ENCODE measurements at places on chromosomes 12 and 14.

- DNase-seq = no peak
Observed at GRCh38 chr14:75434890-75435248, 7.0 kb downstream of the JDP2 start.

DNA sequence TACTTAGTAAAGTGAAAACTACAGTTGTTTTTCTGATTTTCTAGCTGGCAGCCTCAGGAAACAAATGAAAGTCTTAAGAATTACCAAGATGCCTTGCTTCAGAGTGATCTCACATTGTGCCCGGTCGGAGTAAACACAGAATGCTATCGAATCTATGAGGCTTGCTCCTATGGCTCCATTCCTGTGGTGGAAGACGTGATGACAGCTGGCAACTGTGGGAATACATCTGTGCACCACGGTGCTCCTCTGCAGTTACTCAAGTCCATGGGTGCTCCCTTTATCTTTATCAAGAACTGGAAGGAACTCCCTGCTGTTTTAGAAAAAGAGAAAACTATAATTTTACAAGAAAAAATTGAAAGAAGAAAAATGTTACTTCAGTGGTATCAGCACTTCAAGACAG lies 28.9 kb downstream of the RXYLT1 start:
- DNase-seq = no peak

DNA sequence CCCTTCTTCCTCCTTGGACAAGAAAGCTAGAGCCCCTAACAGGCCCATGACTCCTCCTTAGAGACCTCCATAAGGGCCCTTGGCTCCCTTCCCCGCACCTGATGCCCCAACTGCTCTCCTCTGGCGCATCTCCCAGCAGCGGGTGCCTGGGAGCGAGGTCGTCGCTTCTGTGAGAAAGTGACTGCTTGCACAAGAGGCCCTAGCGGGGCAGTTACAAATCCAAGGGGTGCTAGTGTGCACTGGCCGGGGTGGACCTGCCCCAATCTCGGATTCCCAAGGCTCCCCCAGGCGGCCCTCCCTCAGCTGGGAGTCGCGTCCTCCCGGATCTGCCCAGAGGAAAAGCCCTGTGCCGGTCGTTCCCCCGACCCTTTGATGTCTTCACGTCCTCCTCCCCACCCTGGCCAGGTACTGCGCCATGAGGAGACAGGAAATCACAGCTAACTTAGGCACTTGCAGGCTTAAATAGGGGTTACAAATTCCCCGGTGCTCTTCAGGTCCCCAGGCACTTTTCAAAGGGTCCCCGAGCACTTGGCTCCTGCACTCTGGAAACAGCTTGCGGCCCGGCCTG lies 2.8 kb downstream of the NKX2-8 start:
- DNase-seq = no peak

GRCh38 chr12:126069549-126070165 lies 1004.4 kb downstream of the AACS start:
- peak; percentile 47 for DNase-seq

- no peak for DNase-seq
Observed at GRCh38 chr12:69512820-69513219, 42.6 kb downstream of the FRS2 start.

GRCh38 chr12:114666746-114667668 lies 17.0 kb downstream of the TBX3 start:
- no peak for DNase-seq

- no peak for DNase-seq
Observed at GRCh38 chr12:31362759-31363415, 36.9 kb upstream of the SINHCAF start.

- DNase-seq = no peak
Observed at GRCh38 chr12:114237230-114237629, 168.7 kb downstream of the TBX5 start.

GRCh38 chr12:48977290-48978281 lies 536 bp upstream of the WNT1 start:
- DNase-seq = peak; percentile 57

- no peak for DNase-seq
Observed at GRCh38 chr12:9992296-9992695, 6.6 kb downstream of the CLEC1B start.

- DNase-seq = no peak
Observed at GRCh38 chr14:20197459-20197858, 6.8 kb downstream of the OR11G2 start.

- DNase-seq = no peak
Observed at GRCh38 chr12:52183544-52183910, 8.3 kb downstream of the KRT80 start.

DNA sequence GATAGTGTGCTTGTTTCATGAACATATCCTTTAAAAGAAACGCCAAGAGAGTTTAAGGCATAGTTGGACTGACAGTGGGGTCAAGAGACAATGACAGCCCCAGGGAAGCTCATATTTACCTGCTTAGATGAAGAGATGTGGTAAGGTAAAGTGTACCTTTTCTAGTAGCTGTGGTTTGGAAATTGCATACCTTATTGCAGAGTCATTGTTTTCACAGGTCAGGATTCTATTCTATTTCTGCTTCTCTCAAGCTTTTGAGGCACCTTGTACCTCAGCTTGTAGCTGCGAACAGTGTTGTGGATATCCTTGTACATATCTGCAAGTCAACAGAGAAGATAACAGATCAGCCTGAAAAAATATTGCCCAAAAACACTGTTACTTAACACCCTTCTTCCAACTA lies 47.7 kb downstream of the ATP6V1D start:
- no peak for DNase-seq

GRCh38 chr12:68210875-68211274 lies 14.7 kb downstream of the IL26 start:
- no peak for DNase-seq

GRCh38 chr12:94594443-94594825 lies 55.9 kb downstream of the TMCC3 start:
- no peak for DNase-seq

- no peak for DNase-seq
Observed at GRCh38 chr12:68176257-68176656, 16.7 kb upstream of the IFNG start.

- no peak for DNase-seq
Observed at GRCh38 chr12:104347374-104348075, 44.0 kb downstream of the EID3 start.

DNA sequence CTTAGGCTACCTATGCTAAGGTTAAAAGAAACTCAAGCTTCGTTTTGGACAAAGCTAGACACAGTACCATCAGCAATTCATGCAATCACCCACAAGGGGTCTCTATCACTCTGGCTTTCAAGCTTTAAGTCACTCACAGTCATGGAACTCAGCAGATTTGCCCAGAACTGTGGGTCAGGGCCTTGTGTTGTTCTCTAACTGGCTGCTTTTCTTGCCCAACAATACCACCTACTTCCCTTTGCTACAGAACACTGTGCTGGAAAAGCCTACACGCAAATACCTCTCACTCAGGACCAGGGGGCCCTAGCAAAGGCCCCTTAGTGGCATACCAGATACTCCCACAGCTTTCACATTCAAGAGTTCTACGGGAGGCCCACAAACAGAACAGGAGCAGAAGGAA lies 9.1 kb downstream of the NEMP1 start:
- peak; percentile 56 for DNase-seq

DNA sequence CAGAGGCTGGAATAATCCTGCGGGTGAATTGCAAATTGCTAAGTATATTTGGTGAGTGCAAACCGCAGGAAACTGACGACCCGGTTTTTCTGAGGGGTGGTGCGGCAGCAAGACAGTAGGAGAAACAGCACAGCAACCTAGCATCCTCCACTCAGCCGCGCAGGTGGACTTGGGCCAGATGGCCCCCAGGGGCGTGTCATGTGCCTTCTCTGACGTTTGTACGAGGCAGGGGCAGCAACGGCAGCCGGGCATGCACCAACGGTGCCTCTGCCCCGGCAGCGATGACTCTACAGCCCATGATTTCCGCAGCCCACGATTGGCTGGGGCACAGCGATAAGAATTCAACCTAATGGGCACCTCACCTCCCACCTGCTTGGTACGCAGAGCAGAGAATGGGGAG lies 11.1 kb upstream of the CLEC2A start:
- no peak for DNase-seq

DNA sequence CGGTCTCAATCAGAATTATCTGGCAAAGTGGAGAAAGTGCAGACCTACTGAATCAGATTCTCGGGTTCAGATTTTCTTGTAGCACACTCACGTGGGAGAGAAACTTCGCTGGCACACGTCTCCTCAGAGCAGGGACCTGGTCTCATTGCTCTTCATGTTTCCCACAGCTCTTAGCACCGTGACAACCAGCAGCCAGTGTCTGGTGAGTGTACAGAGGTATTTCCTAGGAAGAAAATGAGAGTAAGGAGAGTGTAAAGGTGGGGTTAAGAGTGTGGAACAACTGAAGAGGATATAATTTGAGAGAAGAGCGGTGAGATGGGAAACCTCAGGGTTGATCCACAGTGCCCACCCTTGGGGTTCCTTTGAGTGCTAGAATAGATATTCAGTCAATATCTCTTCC lies 89.2 kb downstream of the ARF6 start:
- no peak for DNase-seq

GRCh38 chr12:110280779-110281548 lies at the start of gene ATP2A2:
ATP2A2 (plus strand) TSS chr12:110281247; CDS start chr12:110281790, 543 bp downstream.
- peak; percentile 92 for DNase-seq

DNA sequence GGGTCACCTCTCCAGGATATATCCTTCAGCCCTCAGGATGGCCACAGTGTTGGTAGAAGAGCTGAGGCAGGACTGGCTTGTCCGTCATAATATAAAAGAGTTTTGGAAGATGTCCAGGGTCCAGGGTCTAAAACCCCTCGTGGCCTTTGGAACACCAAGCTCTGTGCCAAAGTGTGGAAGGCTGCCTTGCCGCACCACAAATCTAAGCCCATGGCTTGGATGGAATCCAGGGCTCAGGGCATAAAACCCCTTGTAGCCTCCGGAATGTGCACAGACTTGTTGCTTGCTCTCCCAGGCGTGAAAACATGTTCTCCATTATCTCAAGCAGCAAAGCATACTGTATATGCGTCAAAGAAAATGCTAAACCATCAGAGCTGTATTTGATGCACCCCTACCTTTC lies 46.7 kb downstream of the TNFAIP2 start:
- no peak for DNase-seq

DNA sequence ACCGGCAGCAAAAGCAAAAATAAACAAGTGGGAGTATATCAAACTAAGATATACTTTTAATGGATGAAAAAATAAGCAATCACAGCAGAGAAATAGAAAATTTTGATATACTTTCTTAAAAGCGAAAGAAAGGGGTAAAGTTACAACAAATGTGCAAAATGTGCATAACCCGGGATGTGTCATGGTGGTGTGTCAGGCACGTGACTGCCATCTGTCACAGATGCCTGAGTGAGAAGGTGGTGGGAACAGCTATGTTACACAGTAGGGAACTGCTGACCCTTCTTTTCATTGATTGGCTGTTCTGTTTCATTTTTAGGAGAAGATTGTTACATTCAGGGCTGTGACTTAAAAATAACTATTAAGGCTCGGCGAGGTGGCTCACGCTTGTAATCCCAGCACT lies 168.1 kb upstream of the PELI2 start:
- DNase-seq = no peak

GRCh38 chr12:53737951-53738405 lies 10.7 kb upstream of the CALCOCO1 start:
- DNase-seq = no peak

DNA sequence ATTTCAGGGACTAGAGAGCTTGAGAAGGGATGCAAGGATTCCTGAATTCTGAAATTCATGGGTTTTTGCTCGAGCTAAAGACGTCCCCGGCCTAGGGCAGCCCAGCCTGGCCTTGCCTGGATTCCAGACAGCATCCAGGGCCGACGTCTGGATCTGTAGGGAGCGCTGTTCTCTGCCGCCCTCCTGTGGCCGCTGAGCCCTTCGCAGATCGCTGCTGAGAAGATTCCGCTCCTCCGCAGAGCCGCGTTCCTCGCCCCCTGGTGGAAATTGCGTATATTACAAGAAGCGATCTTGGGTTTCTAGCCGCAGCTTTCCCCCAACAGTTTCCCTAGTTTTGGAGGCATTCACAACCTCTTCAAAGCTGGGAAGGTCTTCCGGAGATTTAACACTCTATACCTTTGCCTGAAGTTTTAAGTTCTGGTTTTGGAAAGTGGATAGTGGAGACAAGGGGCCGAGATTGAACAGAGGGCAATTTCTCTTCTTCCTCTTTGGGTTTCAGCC lies 5.1 kb downstream of the CISTR start:
- peak; percentile 90 for DNase-seq

DNA sequence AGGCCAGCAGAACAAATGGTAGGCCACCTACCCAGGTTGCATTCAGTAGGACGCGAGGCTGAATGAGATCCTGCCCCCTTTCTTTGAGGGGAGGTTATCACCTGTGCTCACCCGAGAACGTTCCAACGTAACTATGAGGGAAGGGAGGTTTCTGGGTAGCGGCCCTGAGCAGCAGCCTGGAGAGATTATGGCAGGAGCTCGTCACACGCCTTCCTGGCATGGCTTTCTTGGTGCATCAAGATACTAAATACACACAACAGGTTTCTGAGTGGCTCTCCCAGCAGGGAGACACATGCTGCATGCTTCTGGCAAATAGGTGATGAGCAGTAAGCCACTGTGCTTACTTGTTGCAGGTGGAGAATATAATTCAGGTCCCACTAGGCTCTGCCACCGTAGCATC lies 147.7 kb downstream of the CALM1 start:
- no peak for DNase-seq

- DNase-seq = no peak
Observed at GRCh38 chr12:122183588-122183940, 641 bp downstream of the LRRC43 start.

GRCh38 chr14:56271970-56272369 lies 153.8 kb downstream of the PELI2 start:
- DNase-seq = no peak

DNA sequence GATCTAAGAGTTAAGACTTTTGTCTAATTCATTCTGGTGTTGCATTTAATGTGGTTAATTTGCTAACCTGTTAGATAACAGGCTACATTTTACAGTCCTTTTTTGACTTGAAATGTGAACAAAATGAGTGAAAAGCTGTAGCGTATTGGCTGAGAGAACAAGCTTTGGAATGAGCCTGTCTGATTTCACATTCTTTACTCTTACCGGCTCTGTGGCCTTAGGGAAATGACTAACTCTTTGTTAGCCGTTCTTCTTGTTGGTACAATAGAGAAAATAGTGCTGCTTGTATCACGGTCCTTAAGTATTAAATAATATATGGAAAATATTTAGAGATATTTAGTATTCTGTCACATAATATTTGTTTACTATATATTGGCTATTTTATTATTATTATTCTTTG lies 1.9 kb downstream of the MNAT1 start:
- no peak for DNase-seq

DNA sequence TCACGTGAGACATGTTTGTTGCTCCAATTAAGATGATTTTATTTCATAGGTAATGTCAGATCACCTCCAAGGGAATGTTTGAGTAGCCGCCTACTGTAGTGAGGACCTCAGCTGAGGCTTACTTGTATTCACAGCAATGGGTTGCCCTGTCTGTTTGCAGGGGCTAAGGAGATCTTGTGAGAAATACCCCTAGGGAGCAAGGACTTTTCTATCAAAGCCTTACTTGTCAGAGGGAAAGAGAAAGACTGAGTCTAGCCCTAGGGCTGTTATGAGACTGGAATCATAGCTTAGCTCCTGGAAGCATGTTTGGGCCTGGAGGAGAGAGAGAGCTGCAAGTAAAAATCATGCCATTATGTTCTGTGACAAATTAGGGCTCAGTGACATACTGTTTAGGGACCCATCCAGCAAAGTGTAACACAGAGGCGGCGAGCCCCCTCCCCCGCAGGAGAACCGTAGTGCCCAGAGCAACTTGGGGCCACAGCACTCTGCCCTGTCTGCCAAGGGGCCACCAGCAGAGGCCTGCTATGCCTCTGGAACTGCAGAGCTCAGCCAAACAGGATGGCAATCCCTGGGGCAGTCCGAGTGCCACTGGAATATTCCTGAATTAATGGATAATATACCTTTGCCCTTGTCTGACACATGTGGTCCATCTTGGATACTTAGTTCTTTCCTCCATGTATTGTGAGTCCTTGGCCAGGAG lies 178.8 kb downstream of the DACT1 start:
- no peak for DNase-seq

- DNase-seq = no peak
Observed at GRCh38 chr12:57835366-57836288, 10.9 kb downstream of the CTDSP2 start.

Measured in HEK293T (cell line).